Left forelimb (tissue), 1 donor: ENCODE measurements at places on chromosomes 2 and 18.

DNA sequence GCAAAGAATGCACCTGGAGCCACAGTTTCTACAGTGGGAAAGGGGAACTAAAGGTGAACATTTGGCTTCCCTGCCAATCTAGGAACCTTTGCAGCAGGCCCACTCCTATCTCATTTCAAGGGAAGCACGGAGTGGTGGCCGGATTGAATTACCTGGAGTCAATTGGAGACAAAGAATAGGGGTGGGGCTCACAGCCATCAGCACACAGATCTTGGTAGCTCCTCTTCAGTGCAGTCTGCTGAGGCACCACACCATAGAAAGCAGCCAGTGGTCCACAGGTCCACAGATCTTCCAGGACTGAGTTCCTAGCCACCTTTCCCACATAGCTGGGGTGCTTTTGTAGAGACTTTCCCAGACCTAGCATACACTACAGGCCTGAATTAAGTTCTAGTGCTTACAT, 43.5 kb upstream of the NXPH2 start:
- DNase-seq, result no peak

- DNase-seq, result no peak
These were observed 485.1 kb downstream of the NRXN1 start for GRCh38 chr2:50546790-50547189.

GRCh38 chr18:76483780-76484179, 11.3 kb downstream of the ZNF516 start:
- no peak for DNase-seq

DNA sequence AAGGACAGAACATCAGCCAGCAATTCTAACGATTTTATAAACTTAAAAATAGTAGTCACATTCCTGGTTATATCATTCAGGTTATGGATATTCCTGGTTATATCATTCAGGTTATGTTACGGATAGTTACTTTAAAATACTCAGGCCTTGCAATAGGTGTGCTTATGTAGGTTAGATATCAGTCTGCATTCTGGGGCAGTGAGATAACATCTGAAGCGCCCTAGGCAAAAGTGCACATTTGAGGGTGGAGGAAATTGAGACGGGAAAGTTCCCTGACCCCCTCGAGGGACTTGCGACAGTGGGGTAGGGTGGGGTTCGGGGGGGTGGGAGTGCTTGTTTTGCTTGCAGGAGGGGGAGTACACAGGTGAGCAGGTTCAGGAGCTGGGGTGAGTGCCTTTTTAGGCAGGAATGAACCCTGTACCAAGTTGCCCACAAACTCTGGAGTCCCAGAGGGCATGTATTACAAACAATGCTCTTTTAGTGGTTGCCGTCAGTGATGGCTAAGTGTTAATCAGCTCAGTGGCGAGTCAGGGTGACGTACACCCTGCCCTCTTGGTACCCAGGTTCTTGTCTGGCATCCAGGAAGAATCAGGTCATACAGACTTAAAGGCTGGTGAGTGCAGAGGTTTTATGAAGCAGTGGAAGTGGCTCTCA, 31.8 kb downstream of the CREG2 start:
- DNase-seq, result no peak

DNA sequence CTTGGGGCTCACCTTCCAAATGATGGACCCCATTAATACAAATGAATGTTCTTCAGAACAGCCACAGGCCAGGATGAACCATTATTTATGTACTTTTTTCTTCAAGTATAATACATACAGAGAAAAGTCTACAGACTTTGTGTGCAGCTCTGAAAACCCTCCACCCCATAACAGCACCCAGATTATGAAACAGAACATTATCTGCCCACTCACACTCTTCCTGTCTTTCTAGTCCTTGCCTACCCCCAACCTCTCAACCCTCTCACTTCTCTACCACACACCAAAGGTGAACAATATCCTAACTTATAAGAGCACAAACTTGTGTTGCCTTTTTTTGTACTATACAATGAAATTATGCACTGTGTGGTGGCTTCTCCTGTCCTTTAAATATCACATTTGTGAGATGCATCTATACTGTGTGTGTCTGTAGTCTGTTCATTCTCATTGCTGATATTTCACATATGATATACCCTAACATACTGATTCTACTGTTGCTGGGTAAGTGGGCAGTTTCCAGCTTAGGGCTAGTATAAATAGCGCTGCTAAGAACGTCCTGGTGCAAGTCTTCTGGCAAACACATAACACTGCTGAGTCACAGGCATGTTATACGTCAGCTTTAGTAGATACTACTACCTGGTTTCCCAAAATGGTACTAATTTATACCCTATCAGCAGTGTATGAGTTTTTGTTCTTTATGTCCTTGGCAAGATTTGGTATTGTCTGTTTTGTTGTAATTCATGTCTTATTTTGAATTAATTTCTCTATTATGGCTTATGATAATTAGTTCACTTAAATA, 1.0 kb upstream of the NPHP1 start:
- no peak for DNase-seq

DNA sequence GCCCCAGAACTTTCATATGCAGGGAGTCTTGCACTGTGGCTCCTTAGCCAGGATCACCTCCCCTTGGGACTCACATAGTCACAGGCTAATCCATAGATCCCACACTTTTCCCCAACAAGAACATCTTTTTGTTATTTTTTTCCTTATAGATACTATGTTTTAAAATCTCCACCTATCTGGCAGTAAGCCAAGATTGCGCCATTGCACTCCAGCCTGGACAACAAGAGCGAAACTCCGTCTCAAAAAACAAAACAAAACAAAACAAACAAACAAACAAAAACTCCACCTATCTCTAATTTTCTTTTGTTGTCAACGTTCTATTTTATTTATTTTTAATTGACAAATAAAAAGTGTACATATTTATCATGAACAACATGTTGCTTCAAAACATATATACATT, 141.7 kb downstream of the PDE11A start:
- DNase-seq, result no peak

DNA sequence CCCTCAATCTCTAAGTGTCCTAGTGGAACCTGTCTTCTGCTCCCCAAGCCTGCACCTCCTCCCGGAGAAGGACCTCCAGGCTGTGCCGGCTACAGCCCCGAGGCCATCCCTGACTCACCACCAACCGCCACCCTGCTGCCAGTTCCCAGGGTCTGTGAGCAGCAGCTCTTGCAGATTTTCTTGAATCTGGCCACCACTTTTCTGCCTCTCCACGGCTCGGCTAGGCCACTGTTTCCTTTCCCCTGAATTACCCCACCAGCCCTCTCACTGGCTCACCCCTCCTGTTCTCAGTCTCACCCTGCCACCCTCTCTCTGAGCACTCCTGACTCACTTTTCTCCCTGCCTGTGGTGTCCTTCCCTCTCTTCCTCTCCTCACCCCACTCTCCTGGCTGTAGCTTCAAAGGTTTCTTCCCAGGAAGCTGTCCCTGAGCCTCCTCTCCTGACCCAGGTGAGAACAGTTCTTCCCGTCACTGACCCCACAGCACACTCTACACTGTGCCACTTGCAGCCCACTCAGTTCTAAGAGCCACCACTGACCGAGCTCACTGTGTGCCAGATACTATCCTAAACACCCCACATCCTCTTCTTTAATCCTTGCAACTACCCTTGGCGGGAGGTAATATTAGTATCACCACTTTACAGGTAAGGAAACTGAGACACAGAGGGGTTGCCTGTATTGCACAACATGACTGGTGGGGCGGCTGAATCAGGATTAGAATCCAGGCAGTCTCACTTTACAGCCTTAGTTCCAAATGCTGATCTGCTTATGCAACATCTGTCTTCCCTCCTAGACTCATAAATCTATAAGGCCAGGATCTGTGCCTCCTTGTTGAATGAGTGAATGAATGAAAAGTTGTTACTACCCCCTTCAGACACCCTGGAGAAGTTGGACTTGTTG, 111.6 kb downstream of the SMAD7 start:
- DNase-seq, result no peak
